ENCODE measurements at places on chromosomes 3 and 15. TPM values are rescaled to one million over a fixed set of nuclear protein-coding genes. Genes with fewer than 3 reads are reported as not detected.
A peak's percentile ranks its signal among the peaks of the same experiment; 100 is the strongest.

GRCh38 chr3:108067768-108068167 is 23.1 kb downstream of the CD47 start:
- H3K36me3 ChIP-seq, result peaks cover 32% of the 10 kb centered on the region
- H3K27me3 ChIP-seq, result no peaks in the 10 kb centered on the region
- H3K4me1 ChIP-seq, result peaks cover 16% of the 10 kb centered on the region
- H3K4me3 ChIP-seq, result no peak overlapping the region
- H3K27ac ChIP-seq, result no peak overlapping the region

- H3K27ac ChIP-seq, result no peak overlapping the region
- H3K27me3 ChIP-seq, result no peaks in the 10 kb centered on the region
- no peak for DNase-seq
- no peaks in the 10 kb centered on the region for H3K4me1 ChIP-seq
Measured at GRCh38 chr3:150220799-150221198, 187.3 kb upstream of the TSC22D2 start.

DNA sequence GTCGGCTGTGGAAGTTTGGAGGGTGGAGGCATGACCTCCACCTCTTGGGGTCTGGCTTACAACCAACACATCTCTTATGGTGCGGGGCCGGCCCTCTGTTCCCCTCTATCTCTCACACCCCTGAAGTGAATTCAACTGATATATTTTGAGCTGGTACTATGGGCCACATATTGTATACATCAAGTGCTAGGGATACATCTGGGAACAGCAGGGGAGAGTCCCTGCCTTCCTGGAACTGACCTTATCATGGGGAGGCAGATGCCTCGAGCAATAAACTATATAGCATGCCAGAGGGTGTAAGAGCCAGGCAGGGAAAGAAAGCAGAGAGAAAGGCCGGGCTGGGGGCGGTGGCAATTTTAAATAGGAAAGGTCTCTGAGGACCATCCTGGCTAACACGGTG is 60.4 kb upstream of the TRPM1 start:
- no peaks in the 10 kb centered on the region for H3K27me3 ChIP-seq
- H3K4me1 ChIP-seq, result no peaks in the 10 kb centered on the region

- DNase-seq, result no peak
- H3K27me3 ChIP-seq, result no peaks in the 10 kb centered on the region
- no peaks in the 10 kb centered on the region for H3K4me1 ChIP-seq
- H3K4me3 ChIP-seq, result no peak overlapping the region
- H3K27ac ChIP-seq, result no peak overlapping the region
- H3K36me3 ChIP-seq, result no peaks in the 10 kb centered on the region
Measured at GRCh38 chr3:110731148-110731547, 340.5 kb upstream of the NECTIN3 start.

- no peaks in the 10 kb centered on the region for H3K4me1 ChIP-seq
- no peak for DNase-seq
- H3K36me3 ChIP-seq, result no peaks in the 10 kb centered on the region
Measured at GRCh38 chr3:136385457-136385856, 135.3 kb downstream of the PCCB start.

DNA sequence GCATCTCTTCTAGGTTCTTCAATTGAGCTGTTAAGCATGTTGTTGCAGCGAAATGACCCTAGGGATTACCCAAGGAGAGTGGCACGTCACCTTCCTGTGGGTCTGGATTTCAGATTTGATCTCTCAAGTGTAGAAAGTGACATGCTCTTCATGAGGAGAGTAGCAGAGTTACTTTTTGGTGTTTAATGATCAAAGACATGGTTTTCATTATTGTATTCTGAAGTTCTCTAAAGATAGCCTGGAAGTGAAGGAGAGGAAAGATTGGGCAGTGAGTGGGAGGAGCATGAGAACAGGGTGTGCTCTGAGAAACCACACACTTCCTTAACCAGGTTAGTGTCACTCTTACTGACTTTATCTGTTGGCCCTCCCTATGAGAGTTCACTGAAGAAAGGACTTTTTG is 153.6 kb downstream of the AKAP13 start:
- H3K27me3 ChIP-seq, result no peaks in the 10 kb centered on the region
- no peaks in the 10 kb centered on the region for H3K36me3 ChIP-seq

- no peaks in the 10 kb centered on the region for H3K27me3 ChIP-seq
- peak overlapping the region; percentile 47 for H3K27ac ChIP-seq
- peaks cover 24% of the 10 kb centered on the region for H3K4me1 ChIP-seq
- H3K36me3 ChIP-seq, result peaks cover 27% of the 10 kb centered on the region
Measured at GRCh38 chr3:71018799-71019198, 564.7 kb downstream of the FOXP1 start.

DNA sequence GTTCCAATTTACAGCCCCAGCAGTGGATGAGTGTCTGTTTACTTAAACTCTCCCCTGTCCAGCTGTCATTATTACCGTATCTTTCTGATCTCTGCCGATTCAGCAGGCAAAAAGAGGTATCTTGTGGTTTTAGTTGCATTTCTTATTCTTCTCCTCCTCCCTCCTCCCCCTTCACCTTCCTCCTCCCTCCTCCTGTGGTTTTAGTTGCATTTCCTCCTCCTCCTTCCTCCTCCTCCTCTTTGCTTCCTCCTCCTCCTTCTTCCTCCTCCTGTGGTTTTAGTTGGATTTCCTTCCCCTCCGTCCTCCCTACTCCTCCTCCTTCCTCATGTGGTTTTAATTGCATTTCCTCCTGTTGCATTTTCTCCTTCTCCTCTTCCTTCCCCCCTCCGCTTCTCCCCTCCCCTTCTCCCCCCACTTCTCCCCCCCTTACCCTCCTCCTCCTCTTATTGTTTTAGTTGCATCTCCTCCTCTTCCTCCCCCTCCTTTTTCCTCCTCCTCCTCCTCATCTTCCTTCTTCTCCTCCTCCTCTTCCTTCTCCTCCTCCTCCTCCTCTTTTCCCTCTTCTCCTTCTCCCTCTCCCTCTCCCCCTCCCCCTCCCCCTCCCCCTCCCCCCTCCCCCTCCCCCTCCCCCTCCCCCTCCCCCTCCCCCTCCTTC is 25.3 kb upstream of the VPS33B start:
- DNase-seq, result no peak
- peaks cover 3% of the 10 kb centered on the region for H3K4me1 ChIP-seq
- H3K27ac ChIP-seq, result no peak overlapping the region
- no peaks in the 10 kb centered on the region for H3K36me3 ChIP-seq

DNA sequence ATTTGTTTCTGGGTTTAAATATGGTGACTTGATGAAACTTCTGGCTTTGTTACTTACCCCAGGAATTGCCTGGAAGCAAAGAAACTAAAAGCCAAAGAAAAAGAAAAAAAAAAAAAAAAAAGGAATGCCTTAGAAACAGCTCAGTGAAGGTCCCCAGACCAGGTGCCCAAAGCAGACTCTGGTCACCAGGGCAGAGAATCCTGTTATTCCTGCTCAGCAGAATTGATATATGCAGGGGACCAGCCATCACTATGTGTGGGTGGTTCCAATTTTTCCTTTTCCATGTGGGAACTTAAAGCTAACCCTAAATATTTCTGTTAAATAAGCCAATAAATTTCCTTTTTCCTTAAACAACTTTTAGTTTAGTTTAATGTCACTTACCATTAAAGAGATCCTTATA is 100.8 kb upstream of the TPRG1 start:
- H3K4me3 ChIP-seq, result no peak overlapping the region
- H3K27ac ChIP-seq, result no peak overlapping the region
- H3K36me3 ChIP-seq, result no peaks in the 10 kb centered on the region
- no peaks in the 10 kb centered on the region for H3K4me1 ChIP-seq
- H3K27me3 ChIP-seq, result no peaks in the 10 kb centered on the region

GRCh38 chr3:31407665-31408064 is 125.1 kb upstream of the STT3B start:
- no peak for DNase-seq
- no peaks in the 10 kb centered on the region for H3K27me3 ChIP-seq
- no peaks in the 10 kb centered on the region for H3K36me3 ChIP-seq

GRCh38 chr3:119598410-119599098 is 869 bp downstream of the PLA1A start:
- no peak overlapping the region for H3K27ac ChIP-seq
- no peak overlapping the region for H3K4me3 ChIP-seq
- H3K36me3 ChIP-seq, result no peaks in the 10 kb centered on the region
- no peaks in the 10 kb centered on the region for H3K27me3 ChIP-seq
- H3K4me1 ChIP-seq, result no peaks in the 10 kb centered on the region

- H3K36me3 ChIP-seq, result no peaks in the 10 kb centered on the region
- DNase-seq, result no peak
- H3K27ac ChIP-seq, result no peak overlapping the region
- H3K27me3 ChIP-seq, result no peaks in the 10 kb centered on the region
- H3K4me3 ChIP-seq, result no peak overlapping the region
Measured at GRCh38 chr3:188697127-188697526, 474.6 kb upstream of the TPRG1 start.

DNA sequence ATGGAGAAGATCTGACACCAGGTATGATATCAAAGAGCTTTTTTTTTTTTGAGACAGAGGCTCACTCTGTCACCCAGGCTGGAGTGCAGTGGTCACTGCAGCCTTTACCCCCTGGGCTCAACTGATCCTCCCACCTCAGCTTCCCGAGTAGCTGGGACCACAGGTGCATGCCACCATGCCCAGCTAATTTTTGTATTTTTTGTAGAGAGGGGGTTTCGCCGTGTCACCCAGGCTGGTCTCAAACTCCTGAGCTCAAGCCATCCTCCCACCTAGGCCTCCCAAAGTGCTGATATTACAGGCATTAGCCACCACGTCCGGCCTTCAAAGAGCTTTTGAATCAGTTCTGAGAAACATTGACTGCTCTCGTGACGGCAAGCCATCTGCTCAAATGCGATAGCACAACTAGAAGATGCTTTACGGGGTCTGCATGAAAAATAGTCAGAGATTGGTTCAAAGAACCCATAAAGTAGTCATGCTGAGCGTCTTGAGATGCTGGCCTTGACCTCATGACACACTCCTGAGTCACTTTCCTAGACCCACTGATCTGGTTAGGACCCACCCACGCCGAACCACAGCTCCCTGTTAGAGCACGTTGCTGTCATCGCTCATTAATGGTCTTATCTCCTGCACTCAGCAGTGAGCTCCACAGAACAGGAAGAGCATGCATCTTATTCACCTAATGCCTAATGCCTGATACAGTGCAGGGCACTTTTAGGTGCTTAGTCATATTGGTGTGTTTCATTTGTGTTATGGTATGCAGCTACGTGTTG is 57.0 kb upstream of the NR2F2 start:
- no peak overlapping the region for H3K27ac ChIP-seq
- no peak for DNase-seq
- no peaks in the 10 kb centered on the region for H3K27me3 ChIP-seq

DNA sequence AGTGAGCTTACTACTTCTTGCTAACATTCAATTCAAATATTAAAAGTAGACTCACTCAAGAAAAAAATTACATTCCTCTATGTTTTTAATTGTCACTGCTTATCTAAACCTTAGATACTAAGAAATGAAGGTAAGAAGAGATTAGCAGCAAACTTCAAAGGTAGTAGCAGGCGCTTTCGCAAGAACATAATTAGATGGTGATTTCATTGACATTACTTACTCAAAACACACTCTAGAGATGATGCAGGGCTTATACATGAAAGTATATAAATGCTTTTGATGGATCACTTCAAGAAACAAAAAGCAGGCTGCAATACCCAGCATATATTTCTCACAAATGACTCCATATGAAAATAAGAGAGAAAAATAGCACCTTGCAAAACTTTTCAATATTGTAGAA is 86.8 kb downstream of the FSIP1 start:
- H3K27me3 ChIP-seq, result no peaks in the 10 kb centered on the region
- no peaks in the 10 kb centered on the region for H3K4me1 ChIP-seq
- H3K4me3 ChIP-seq, result no peak overlapping the region

GRCh38 chr15:79957741-79958140 is 13.3 kb downstream of the BCL2A1 start:
- no peaks in the 10 kb centered on the region for H3K4me1 ChIP-seq
- H3K27ac ChIP-seq, result no peak overlapping the region
- no peak overlapping the region for H3K4me3 ChIP-seq
- H3K27me3 ChIP-seq, result no peaks in the 10 kb centered on the region

DNA sequence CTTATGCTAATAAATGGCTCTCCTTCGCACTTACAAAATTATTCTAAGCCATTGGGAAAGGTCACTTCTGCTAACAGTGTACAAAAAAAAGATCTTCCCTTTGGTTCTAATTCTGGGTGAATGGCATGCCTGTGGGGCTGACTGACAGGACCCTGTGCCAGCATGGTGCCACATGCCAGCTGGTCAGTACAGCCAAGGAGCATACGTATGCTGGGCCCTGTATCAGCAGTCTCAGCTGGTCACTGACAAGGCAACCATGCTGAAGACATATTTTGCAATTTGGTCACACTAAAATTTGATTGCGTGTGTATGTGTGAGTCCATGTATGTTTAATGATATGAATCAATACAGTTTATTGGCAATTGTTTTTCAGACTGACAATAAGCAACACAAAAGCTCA is 246.1 kb downstream of the TBL1XR1 start:
- H3K27ac ChIP-seq, result no peak overlapping the region
- H3K4me1 ChIP-seq, result no peaks in the 10 kb centered on the region
- H3K27me3 ChIP-seq, result no peaks in the 10 kb centered on the region
- no peaks in the 10 kb centered on the region for H3K36me3 ChIP-seq
- DNase-seq, result no peak

- no peak for DNase-seq
- no peak overlapping the region for H3K4me3 ChIP-seq
- peaks cover 6% of the 10 kb centered on the region for H3K4me1 ChIP-seq
- H3K27me3 ChIP-seq, result peaks cover 5% of the 10 kb centered on the region
Measured at GRCh38 chr15:66706225-66706732, 4.2 kb downstream of the SMAD6 start.

DNA sequence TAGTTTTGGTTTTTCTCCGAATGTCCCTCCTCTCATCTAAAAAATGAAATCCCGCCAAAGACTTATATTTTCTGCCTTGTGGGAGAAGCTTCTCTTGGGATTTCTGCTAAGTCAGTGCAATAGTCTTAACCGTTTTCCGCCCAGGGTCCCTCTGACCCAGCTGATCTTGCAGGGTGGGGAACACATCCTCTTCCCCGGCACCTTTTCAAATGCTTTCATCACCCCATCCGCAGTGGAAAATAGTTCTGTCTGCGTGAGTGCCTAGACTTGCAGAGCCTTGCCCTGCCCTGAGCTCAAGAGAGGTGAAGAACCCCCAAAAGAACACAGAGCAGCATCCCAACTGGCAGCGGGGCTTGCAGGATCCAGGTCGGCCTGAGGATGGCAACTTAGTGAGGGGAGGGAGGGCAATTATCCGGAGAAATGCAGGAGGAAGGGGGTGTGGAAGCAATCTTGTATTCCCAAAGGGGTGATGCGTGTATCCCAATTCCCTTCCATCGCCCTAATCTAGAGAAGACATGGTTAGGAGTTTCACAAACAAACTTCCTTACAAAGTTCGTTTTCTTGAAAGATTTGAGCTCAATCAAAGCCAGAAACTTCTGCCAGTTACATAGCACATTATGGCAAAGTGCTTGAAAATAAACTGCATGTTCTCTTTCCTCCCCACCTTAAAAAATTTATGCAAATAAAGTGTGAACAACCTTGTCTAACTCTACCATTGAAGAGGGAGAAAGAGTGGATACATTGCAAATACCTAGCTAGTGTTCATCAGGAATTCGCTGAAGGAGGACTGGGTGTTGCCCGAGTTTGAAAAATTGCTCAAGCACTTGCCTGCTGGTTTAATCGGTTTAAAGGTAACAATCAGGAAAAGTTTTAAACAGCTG is 79.9 kb downstream of the NR2F2 start:
- no peaks in the 10 kb centered on the region for H3K36me3 ChIP-seq
- H3K4me3 ChIP-seq, result no peak overlapping the region
- peaks cover 20% of the 10 kb centered on the region for H3K27me3 ChIP-seq
- H3K27ac ChIP-seq, result no peak overlapping the region
- no peaks in the 10 kb centered on the region for H3K4me1 ChIP-seq

Gene CHRD
- not detected for polyA plus RNA-seq

Gene ROPN1
- not detected for polyA plus RNA-seq

Gene ASB14
- 0.30 TPM for polyA plus RNA-seq

Gene CACNA2D2
- 0.38 TPM for polyA plus RNA-seq

Gene GOLGA8R
- polyA plus RNA-seq, result 0.25 TPM

Gene UPK1B
- 0.11 TPM for polyA plus RNA-seq

Gene SLC26A6
- 3.7 TPM for polyA plus RNA-seq

Gene RTP3
- not detected for polyA plus RNA-seq

Gene CLEC3B
- polyA plus RNA-seq, result not detected

Gene TEX55
- not detected for polyA plus RNA-seq

All from naive thymus-derived CD4-positive, alpha-beta T cell (primary cell).